ENCODE measurements at places on chromosomes 3 and 15.
A peak's percentile ranks its signal among the peaks of the same experiment; 100 is the strongest.

GRCh38 chr3:157131861-157132260 lies 28.1 kb downstream of the CCNL1 start:
- H3K4me3 ChIP-seq = no peak overlapping the region
- no peak for DNase-seq
- peaks cover 87% of the 10 kb centered on the region for H3K4me1 ChIP-seq

DNA sequence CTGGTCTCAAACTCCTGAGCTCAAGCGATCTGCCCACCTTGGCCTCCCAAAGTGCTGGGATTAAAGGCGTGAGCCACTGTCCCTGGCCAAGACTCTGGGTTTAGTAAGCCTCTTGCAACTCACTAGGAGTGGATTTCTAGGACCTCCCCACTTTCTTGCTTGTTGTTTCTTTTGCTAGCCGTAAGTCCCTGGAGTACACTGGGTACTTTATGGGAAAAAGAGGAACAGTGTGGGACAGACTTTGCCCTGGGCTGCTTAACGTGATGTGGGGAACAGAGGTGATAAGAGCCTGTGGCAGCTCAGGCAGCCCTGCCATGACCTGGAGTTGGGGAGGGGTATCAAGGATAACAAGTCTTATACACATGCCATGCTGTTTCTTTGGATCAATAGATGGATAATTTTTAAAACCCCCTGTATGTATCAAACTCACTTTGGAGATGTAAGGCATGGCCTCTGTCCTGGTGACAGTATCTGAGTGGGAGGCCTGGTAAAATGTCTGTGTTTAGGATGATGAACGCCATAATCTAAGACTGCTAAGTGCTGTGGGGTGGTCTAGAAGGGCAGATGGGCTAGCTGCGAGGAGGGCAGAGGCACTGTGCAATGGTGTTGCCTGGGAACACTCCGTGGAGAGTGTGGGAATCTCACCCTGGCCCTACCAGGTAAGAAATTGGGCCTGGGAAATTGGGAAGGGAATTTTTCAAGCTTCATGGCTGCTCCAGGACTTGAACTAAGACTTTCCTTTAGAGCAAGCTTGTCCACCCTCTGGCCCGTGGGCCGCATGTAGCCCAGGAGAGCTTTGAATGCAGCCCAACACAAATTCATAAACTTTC lies 54.8 kb downstream of the SMAD3 start:
- DNase-seq = peak; percentile 54
- H3K4me1 ChIP-seq = peaks cover 67% of the 10 kb centered on the region
- peak overlapping the region; percentile 80 for H3K27ac ChIP-seq
- H3K36me3 ChIP-seq = no peaks in the 10 kb centered on the region
- no peak overlapping the region for H3K4me3 ChIP-seq

- H3K4me1 ChIP-seq = no peaks in the 10 kb centered on the region
- H3K36me3 ChIP-seq = peaks cover 19% of the 10 kb centered on the region
Measured at GRCh38 chr3:47646362-47646761, 67.7 kb upstream of the CSPG5 start.

DNA sequence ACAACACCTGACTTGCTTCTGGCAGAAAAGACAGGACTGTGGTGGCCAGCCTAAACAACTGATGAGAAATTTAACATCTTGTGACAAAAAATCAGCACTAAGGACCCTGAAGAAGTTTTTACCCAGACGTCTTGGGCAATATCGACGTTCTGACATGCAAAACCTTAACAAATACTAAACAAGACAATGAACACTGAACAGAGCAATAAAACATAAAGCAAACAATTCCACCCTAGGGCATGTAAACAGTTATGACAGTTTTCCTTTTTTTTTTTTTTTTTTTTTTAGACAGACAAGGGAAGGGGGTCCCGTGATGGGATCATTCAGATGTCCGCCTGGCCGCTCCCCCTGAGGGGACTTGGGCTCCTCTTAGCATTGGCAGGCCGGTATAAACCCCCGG lies 738.0 kb downstream of the SI start:
- DNase-seq = no peak
- no peaks in the 10 kb centered on the region for H3K4me1 ChIP-seq

DNA sequence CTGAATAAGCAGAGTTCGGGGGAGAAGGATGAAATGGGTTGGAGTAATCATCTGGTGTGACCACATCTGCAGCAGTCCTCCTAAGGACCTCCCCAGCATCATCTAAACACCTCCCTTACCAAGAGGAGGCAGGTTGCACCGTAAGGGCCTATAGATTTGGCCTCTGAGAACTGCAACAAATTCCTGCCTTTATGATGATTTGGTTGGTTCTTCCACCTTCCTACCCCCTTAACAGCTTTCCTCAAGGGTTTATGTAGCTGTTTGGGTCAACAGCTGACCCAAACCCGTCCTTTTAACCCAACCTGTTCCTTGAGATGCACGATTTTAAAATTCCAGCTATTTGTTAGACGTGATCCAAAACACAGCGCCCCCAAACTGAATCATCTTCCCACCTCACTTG lies 58.2 kb downstream of the AAGAB start:
- H3K27me3 ChIP-seq = no peaks in the 10 kb centered on the region
- H3K4me3 ChIP-seq = no peak overlapping the region
- H3K27ac ChIP-seq = no peak overlapping the region
- no peaks in the 10 kb centered on the region for H3K4me1 ChIP-seq
- DNase-seq = no peak
- H3K36me3 ChIP-seq = peaks cover 27% of the 10 kb centered on the region

DNA sequence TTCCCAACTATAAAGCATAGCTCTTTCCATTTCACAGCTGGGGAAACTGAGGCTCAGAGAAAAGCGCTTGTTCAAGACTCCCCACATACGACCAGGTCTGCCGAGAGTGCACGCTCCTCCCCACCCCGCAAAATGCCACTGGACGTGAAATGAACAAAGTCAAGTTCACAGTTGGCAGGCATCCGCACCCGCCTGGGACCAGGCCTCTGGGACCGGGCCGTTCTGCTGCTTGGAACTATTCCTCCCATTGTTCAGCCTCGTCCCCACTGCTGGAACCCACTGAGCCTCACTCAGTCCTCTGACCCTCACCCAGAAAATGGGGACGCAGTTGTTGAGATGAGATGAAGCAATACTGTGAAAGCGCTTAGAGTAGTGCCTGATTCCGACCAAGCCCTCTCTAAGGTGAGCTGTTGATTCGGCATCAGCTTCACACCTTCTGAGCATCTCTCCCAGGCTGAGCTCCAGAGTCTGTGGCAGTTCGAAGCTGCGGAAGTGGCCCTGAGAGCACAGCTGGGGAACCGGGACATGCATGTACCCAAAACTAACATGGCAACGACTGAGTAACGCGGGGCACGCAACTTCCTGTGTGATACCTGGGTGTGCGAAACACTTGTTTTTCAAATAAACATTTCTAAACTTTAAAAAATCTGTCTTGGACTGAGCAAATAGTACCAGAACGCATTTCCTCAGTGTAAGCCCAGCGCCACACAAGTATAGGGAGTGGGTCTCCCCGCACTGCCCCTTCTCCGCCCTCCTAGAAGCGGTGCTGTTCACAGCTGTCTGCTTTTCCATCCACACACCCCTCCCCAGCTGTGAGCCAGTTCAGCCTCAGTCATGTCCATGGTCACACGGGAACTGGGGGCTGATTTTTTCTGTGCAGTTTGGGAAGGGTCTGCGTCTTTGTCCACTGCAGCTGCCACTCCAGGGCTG lies 93.4 kb downstream of the CHSY1 start:
- H3K27ac ChIP-seq = no peak overlapping the region
- H3K27me3 ChIP-seq = no peaks in the 10 kb centered on the region
- H3K36me3 ChIP-seq = no peaks in the 10 kb centered on the region
- no peak overlapping the region for H3K4me3 ChIP-seq
- DNase-seq = no peak

GRCh38 chr15:98855067-98855814 lies 152.4 kb downstream of the PGPEP1L start:
- H3K27me3 ChIP-seq = no peaks in the 10 kb centered on the region
- peaks cover 19% of the 10 kb centered on the region for H3K4me1 ChIP-seq
- no peaks in the 10 kb centered on the region for H3K36me3 ChIP-seq
- no peak overlapping the region for H3K4me3 ChIP-seq

DNA sequence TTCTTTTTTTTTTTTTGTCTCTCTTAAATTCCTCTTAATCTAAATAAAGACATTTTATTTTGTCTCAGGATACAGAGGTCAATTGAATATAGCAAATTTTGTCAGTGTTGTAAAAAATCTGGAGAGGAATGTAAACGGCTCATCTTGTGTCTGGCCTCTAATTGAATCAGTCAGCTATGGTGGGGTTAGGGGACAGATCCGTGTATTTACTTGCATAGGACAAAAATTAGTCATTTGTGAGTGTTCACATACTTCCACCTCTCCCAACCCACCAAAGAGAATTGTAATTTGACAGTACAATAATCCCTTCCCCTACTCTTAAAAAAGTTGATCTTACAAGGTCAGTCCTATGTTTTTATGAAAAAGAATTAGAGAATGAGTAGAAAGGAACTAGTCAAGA lies 18.3 kb downstream of the PPARG start:
- no peaks in the 10 kb centered on the region for H3K36me3 ChIP-seq
- no peak for DNase-seq
- H3K4me3 ChIP-seq = no peak overlapping the region
- H3K27me3 ChIP-seq = no peaks in the 10 kb centered on the region

DNA sequence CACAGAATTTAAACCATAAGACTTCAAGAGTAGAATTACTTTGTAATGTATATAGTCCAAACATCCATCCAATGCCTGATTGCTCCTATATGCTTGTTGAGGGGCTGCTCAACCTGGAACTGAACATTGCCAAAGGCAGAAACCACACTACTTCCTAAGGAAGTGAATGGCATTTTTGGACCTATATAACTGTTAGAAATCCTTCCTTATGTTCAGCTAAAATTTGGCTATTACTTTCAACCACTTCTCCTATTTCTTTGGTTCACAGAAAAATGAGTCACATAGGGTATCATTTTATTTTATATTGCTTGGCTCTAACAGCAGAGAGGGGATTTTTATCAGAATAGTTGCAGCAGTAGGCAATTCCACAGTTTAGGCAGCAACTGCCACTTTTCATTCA lies 342.1 kb downstream of the SLC9A9 start:
- H3K4me3 ChIP-seq = no peak overlapping the region
- no peak for DNase-seq
- H3K27ac ChIP-seq = no peak overlapping the region
- no peaks in the 10 kb centered on the region for H3K36me3 ChIP-seq
- no peaks in the 10 kb centered on the region for H3K27me3 ChIP-seq

GRCh38 chr3:60294181-60294580 lies 957.1 kb downstream of the FHIT start:
- no peaks in the 10 kb centered on the region for H3K36me3 ChIP-seq
- no peaks in the 10 kb centered on the region for H3K27me3 ChIP-seq
- H3K4me1 ChIP-seq = no peaks in the 10 kb centered on the region
- no peak overlapping the region for H3K27ac ChIP-seq
- no peak for DNase-seq

DNA sequence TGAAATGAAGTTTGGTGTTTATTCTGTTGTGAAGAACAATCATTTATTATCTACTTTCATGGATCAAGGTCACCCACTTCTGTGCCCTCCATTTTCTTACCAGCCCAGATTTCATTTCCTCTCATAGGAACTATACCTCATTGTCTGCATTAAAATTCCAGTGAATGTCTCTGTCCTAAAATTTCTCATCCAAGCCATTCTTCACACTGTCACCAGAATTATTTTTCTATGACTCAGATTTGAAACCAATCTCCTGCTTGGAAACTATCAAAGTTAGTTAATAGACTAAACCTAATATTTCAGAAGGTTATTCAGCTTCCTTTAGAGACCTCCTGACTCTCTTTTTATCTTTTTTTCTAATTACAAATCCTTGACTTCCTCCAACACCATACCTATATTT lies 364.1 kb upstream of the CBLB start:
- no peak for DNase-seq
- no peak overlapping the region for H3K4me3 ChIP-seq
- no peaks in the 10 kb centered on the region for H3K36me3 ChIP-seq
- no peak overlapping the region for H3K27ac ChIP-seq

- H3K4me3 ChIP-seq = no peak overlapping the region
- H3K4me1 ChIP-seq = no peaks in the 10 kb centered on the region
- H3K36me3 ChIP-seq = peaks cover 2% of the 10 kb centered on the region
- H3K27me3 ChIP-seq = no peaks in the 10 kb centered on the region
- no peak overlapping the region for H3K27ac ChIP-seq
Measured at GRCh38 chr15:99303907-99304306, 52.6 kb downstream of the LRRC28 start.

DNA sequence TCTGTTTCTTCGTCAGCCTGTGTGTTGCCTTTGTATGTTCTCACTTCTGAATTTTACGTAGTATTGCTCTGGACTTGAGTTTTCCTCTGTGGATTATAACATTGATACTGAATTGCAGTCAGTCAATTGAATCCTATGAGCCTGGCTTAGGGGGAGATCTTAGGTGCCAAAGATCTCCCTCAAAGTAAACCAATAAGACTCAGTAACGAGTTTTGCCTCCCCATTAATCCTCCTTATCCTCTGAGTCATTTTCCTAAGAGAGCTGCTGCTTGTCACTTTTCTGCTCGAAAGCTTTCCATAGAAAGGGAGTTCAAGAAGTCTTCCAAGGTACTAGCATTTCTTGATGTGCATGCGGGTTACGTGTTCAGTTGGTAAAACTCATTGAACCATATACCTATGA lies 126.4 kb downstream of the CHDH start:
- no peaks in the 10 kb centered on the region for H3K4me1 ChIP-seq
- H3K36me3 ChIP-seq = peaks cover 71% of the 10 kb centered on the region
- no peak overlapping the region for H3K4me3 ChIP-seq
- no peaks in the 10 kb centered on the region for H3K27me3 ChIP-seq

DNA sequence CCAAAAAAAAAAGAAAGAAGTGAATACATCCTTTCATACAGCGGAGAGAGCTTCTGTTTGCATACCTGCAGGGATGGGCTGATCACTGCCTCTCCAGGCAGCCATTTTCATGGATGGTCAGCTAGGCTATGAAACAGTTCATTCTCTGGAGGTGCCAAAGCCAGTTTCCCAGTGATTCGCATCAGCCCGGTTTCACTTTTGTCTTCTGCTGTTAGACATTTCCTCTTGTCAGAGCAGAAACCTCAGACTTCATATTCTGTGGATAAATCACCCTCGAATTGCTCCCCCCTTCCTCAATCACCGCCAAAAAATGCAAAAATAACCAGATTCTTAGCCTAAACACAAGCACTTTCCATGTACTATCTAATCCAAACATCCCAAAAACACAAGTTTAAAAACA lies 225.6 kb downstream of the ADAMTS9 start:
- H3K4me3 ChIP-seq = no peak overlapping the region
- no peaks in the 10 kb centered on the region for H3K36me3 ChIP-seq
- H3K27me3 ChIP-seq = peaks cover 3% of the 10 kb centered on the region

- H3K36me3 ChIP-seq = no peaks in the 10 kb centered on the region
- H3K27ac ChIP-seq = no peak overlapping the region
- no peak overlapping the region for H3K4me3 ChIP-seq
- H3K4me1 ChIP-seq = no peaks in the 10 kb centered on the region
- no peaks in the 10 kb centered on the region for H3K27me3 ChIP-seq
- no peak for DNase-seq
Measured at GRCh38 chr3:116161575-116162525, 283.4 kb downstream of the LSAMP start.

- no peak overlapping the region for H3K27ac ChIP-seq
- H3K36me3 ChIP-seq = no peaks in the 10 kb centered on the region
- no peak for DNase-seq
- no peak overlapping the region for H3K4me3 ChIP-seq
Measured at GRCh38 chr15:66161108-66161507, 92.4 kb downstream of the MEGF11 start.

GRCh38 chr3:134693226-134693625 lies 42.4 kb upstream of the KY start:
- no peak overlapping the region for H3K4me3 ChIP-seq
- DNase-seq = no peak
- H3K36me3 ChIP-seq = no peaks in the 10 kb centered on the region
- H3K4me1 ChIP-seq = no peaks in the 10 kb centered on the region
